ENCODE measurements at places on chromosomes 2 and 18. TPM values are rescaled to one million over a fixed set of nuclear protein-coding genes. Genes with fewer than 3 reads are reported as not detected.
A peak's percentile ranks its signal among the peaks of the same experiment; 100 is the strongest.

Gene SLC38A11
- total RNA-seq: not detected

Gene CPO
- total RNA-seq: 1.1 TPM

DNA sequence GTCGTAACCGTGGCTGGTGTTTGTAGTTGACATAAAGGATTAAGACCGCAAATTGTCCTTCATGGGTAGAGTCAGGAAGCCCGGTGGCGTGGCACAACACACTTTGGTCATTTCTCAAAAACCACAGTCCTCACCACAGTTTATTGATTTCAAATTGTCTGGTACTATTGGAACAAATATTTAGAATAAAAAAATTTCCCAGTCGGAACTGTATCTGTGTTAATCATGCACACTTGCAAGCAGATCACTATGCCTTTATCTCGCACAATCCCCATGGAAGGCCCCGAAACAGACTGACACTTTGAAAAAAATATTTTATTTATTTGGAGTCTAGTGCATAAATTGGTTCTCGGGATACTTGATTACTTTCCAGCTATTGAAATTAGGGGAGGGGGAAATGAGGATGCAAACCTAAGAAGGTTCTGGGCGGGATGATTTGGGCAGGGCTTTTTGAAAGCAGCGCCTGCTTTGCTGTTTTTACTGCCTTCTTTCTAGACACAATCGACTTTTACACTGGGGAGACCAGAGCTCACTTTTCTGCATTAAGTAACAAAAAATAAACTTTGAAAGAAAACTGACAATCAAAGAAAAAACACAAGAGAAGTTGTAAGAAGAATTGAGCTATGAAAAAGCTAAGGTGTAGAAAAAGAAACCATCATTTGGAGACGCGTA is 15.4 kb upstream of the HOXD1 start:
- H3K4me3 ChIP-seq: no peak overlapping the region
- no peaks in the 10 kb centered on the region for H3K4me1 ChIP-seq
- H3K27ac ChIP-seq: no peak overlapping the region
- no peak for DNase-seq

DNA sequence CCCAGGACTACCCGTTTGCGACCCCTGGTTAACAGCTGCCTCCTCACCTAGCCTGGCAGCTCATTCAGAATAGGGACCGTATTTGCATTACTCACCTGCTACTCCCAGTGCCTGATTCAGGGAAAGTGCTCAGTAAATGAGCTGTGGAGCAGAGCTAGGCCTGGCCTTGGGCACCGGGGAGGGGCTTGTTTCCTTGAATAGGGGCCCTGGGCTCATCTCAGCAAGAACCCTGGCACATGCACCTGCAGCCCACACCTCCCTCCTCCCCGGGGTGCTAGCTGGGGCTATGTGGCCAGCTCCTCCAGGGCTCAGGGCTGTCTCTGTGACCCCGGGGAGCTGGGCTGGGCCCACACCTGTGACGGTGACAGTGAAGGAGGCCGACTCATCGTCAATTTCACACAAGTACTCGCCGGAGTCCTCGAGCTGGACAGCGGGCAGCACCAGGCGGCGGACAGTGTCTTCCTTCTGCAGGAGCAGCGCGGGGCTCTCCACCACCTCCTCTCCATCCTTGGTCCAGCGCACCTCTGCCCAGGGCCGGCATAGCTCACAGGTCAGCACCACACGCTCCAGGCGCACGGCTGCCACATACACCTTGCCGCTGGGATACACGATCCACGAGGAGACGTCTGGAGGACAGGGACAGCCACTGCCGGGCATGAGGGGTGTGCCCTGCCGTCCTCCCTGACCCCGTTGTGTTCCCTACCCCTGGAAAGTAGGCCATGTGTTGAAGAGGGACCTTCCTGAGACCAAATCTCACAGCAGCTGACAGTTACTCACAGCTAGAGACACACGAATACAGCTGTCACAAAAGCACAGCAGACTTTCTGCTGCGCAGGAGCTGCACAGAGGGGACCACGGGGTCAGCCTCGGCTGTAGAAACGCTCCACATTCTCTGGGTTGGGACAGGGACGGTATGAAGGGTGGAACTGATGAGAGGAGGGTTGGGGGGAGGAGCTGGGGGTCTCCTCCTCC is 9.0 kb downstream of the OBSL1 start:
- H3K36me3 ChIP-seq: no peaks in the 10 kb centered on the region
- no peak for DNase-seq
- H3K4me1 ChIP-seq: no peaks in the 10 kb centered on the region
- H3K27me3 ChIP-seq: no peaks in the 10 kb centered on the region
- H3K27ac ChIP-seq: no peak overlapping the region
- H3K4me3 ChIP-seq: no peak overlapping the region

DNA sequence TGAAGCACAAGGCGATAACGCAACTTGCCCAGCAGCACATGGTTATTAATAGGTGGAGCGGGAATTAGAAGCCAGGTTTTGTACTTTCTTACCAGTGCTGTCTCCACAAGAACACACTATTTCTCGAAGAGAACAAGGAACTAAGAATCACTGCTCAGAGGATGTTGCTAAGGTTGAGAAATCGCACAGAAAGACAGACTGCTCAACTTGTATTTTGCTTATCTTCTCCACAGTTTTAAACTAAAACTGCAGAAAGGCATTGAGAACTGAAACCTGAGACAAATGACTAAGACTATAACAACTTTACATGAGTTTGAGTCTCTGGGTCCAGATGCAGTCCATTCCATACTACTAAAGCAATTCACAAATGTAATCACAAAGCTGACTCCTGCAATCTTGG is 6.2 kb downstream of the PRKD3 start:
- no peaks in the 10 kb centered on the region for H3K27me3 ChIP-seq
- peak overlapping the region; percentile 53 for H3K27ac ChIP-seq
- H3K4me3 ChIP-seq: no peak overlapping the region
- DNase-seq: no peak
- H3K4me1 ChIP-seq: peaks cover 78% of the 10 kb centered on the region

GRCh38 chr2:88854528-88854927 is 163.1 kb downstream of the RPIA start:
- no peaks in the 10 kb centered on the region for H3K27me3 ChIP-seq
- H3K36me3 ChIP-seq: no peaks in the 10 kb centered on the region
- no peak for DNase-seq
- no peak overlapping the region for H3K4me3 ChIP-seq
- no peak overlapping the region for H3K27ac ChIP-seq
- no peaks in the 10 kb centered on the region for H3K4me1 ChIP-seq
